ENCODE measurements at places on chromosomes 16 and 17. TPM values are rescaled to one million over a fixed set of nuclear protein-coding genes. Genes with fewer than 3 reads are reported as not detected.

DNA sequence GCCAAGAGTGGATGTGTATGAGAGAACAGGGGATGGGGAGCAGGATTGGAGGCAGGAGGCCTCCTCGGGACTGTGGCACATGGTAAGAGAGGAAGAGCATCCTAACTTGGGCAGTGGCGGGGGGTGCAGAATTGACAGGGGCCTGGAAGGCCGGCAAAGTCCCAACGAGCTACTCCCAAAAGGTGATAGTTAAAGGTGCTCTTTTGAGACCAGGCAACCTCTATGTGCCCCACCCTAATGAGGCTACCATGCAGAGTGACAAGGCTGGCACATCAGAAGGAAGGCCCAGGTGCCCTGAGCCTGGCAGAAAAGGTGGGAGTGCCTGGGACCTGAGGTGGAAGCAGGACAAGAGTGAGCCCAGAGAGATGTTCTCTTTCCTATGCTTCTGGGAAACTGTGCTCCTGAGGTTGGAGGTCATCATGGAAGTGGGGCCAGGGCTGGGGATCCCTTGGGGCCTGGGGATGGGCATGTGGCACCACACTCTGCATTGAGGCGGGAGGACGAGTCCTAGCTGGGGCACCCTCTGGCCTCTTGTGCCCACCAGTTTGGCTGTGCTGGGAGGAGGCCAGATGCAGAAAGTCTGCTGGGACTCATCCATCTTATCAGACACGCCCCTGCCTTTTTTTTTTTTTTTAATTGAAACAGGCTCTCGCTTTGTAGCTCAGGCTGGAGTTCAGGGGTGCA lies 5.9 kb downstream of the RAB11FIP4 start:
- no peak for DNase-seq

GRCh38 chr17:78882540-78883088 lies 20.4 kb downstream of the CEP295NL start:
- DNase-seq: no peak

GRCh38 chr17:13540546-13540945 lies 61.2 kb downstream of the HS3ST3A1 start:
- no peak for DNase-seq

Gene TMC7
- 1.5 TPM for total RNA-seq

Data from fibroblast of the aortic adventitia (primary cell).